NCI-H1105 (cell line): ENCODE measurements at places on chromosomes 5 and 9.

- DNase-seq: no peak
Observed at GRCh38 chr9:77163884-77164283, 13.4 kb upstream of the VPS13A start.

- DNase-seq: no peak
Observed at GRCh38 chr9:37836386-37836785, 35.8 kb downstream of the DCAF10 start.

GRCh38 chr5:67373518-67373917 is 176.9 kb upstream of the CD180 start:
- no peak for DNase-seq

DNA sequence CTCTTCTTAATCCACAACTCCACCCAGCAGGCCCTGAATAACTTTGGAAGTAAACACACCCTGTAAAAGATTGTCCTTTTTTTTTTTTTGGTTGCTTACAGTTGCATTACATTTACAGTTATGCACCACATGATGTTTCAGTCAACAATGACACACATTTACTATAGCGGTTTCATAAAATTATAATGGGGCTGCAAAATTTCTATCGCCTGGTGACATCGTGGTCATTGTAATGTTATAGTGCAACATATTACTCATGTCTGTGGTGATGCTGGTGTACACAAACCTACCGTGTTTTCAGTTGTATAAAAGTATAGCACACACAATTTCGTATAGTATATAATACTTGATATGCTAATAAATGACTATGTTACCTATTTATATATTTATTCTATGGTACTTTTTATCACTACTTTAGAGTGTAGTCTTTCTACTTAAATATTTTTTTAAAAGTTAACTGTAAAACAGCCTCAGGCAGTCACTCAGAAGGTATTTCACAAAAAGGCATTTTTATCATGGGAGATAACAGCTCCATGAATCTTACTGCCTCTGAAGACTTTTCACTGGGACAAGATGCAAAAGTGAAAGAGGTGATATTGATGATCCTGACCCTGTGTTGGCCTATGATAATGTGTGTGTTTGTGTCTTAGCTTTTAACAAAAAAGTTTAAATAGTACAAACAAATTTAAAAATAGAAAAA is 695.4 kb upstream of the CDH18 start:
- DNase-seq: no peak

DNA sequence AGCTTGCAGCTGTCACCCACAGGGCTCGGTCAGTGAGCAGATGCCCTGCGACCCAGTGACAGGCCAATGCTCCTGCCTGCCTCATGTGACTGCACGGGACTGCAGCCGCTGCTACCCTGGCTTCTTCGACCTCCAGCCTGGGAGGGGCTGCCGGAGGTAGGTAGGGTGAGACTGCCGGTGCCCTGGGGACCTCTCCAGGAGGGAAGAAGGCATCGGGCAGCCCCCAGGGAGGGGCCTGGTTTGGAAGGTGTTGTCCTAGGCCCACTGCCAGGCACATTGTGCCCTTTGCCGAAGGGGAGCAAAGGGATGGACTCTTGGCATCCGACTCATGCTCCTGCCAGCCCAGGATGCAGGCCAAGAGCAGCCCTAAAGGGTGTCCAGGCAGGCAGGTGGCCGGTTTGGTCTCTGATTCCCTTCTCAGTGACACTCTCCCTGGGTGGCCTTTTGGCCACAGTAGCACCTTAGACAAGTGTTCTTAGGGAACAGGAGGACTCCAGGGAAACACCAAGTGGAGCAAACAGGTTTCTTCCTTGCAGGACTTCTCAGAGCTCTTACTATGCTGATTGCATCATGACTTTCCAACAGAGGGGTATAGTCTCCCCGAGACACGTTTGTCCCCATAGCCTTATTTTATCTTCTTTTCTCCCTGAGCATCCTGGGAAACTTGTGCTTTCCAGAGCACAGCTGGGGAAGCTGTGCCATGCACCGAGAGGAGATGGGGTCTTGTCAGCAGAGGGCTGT is 28.1 kb upstream of the AIF1L start:
- no peak for DNase-seq

- DNase-seq: no peak
Observed at GRCh38 chr9:74674077-74674476, 176.9 kb downstream of the RORB start.

- no peak for DNase-seq
Observed at GRCh38 chr9:107898761-107899160, 409.2 kb upstream of the KLF4 start.

DNA sequence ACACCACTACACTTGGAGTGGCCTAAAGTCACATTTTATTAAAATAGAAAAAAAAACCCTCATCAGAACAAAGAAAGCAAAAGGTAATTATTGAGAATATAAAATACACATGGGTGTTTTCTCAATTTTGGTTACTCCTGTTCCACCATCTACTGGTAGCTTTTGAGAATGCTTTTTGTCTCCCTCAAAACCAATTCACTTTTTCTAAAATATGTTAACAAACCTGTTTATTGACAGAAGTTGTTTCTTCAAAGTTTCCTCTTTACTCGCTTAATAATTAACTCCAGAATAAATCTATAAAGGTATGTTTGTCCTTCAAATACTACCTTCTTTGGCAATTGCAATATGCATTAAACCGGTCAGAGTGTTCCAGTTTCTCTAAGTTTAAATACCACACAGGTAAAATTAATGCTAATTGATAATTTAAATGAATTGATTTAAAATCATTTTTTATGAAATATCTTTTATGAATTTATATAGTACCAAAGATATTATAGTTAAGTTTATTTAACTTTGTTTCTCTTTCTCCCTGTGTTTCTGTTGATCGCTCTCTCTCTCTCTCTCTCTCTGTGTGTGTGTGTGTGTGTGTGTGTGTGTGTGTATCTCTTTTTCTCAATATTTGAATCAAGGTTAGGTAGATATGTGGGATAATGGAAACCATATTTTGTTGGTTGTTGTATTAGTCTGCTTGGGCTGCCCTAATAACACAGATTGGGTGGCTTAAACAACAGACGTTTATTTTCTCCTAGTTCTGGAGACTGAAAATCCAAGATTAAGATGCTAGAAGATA is 487.4 kb downstream of the PRDM9 start:
- no peak for DNase-seq

DNA sequence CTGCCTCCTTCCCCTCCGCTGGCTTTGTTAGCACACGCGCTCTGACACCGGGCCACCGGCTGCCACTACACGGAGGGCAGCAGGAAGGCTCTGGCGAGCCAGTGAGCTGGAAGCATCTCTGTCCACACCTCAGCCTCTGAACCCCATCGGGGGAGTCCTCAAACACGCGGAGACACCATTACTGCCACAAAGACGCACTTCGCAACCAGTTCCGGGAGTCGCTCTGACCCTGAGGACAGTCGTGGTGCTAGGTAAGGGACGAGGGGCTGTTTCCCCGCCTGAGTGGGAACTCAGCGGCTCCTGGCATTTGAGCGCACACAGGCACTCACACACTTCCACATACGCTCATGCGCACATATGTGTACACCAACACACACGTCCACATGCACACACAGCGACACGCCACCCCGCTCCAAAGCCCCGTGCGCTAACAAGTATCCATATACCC is 160.0 kb downstream of the C9orf152 start:
- peak; percentile 34 for DNase-seq

DNA sequence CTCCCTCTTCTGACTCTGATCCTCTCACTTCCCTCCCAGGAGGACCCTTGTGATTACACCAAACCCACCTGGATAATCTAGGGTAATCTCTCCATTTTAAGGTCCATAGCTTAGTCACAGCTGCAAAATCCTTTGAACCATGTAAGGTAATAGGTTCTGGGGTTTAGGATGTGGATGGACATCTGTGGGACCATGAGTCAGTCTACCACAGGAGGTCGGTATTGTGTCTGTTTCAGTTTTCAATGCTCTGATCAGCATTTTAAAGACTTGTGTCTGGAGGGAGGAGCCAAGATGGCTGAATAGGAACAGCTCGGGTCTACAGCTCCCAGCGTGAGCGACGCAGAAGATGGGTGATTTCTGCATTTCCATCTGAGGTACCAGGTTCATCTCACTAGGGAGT is 112.6 kb downstream of the CAVIN4 start:
- no peak for DNase-seq

- no peak for DNase-seq
Observed at GRCh38 chr9:95132366-95133324, 184.9 kb downstream of the FANCC start.

DNA sequence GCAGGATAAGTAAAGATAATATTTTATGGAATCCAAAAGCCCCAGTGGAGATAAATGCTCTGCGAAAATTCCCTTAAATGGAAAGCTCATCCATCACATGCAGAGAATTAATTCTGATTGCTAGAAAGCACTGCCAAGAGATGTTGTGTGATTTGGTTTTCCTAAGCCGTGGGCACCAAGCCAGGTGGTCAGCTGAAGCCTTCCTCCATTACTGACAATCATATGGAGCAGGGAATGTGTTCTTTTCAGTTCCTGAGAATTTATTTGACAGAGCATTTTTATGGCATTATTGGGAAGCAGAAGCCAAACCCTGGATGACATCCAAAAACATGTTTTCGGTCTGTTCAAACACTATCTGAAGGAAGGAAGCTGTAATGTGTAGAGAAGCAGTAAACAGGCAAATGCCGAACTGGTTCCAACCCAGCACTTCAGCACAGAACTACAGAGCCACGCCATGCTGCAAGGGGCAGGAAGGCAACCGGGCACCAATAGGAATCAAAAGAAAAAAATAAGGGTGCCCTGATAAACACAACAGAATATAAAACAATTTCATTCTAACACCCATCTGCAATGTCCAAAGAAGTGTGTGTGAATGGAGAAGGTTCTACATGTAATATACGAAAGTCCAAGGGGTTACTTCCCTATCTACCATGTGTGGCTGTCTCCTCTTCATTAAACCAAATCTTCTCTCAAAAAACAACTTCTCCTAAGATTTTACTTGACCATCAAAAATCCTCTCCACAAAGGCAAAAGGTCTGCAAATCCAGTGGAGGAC is 12.3 kb downstream of the ARSB start:
- DNase-seq: peak; percentile 41

DNA sequence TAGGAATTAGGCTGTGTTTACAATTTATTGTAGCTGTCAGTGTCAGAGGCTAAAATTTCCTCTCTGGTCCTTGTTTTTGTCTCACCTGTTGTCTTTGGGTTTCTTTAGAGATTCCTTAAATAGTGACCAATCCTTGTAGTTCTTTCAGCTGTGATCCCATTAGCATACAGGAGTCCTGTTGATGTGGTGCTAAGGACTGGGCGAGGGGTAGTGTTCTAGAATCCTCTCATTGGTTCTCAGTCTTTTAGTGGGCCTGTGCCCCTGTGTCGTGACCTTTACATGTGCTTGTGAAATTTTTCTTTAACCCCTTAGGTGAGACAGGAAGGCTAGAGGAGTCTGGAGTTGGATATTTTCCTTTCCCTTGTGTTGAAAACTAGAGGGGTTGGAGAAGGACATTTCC is 51.2 kb downstream of the ZNF618 start:
- DNase-seq: no peak

DNA sequence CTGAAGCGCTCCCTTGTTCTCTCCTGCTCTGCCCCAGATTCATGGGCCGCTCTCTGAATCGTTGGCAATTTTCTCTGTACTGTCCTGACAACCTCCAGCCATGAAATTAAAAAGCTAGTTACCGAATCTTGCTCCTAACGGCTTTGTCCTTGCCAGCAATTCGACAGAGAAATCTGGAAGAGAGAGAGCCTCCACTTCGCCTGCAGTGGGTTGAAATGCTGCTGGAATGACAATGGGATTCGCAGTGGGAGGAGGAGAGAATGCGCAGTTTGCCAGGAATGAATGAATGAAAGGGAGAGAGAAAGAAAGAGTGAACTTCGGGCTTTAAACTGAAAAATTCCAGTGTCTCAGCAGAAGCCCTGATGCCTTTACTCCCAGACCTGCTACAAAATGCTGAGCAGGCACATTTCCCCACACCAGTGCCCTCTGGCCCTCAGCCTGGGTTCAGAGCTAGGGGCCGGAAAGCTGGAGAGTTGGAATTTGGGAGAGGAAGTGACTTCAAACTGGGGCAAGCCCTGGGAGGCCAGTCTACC is 11.5 kb upstream of the BOD1 start:
- DNase-seq: no peak

DNA sequence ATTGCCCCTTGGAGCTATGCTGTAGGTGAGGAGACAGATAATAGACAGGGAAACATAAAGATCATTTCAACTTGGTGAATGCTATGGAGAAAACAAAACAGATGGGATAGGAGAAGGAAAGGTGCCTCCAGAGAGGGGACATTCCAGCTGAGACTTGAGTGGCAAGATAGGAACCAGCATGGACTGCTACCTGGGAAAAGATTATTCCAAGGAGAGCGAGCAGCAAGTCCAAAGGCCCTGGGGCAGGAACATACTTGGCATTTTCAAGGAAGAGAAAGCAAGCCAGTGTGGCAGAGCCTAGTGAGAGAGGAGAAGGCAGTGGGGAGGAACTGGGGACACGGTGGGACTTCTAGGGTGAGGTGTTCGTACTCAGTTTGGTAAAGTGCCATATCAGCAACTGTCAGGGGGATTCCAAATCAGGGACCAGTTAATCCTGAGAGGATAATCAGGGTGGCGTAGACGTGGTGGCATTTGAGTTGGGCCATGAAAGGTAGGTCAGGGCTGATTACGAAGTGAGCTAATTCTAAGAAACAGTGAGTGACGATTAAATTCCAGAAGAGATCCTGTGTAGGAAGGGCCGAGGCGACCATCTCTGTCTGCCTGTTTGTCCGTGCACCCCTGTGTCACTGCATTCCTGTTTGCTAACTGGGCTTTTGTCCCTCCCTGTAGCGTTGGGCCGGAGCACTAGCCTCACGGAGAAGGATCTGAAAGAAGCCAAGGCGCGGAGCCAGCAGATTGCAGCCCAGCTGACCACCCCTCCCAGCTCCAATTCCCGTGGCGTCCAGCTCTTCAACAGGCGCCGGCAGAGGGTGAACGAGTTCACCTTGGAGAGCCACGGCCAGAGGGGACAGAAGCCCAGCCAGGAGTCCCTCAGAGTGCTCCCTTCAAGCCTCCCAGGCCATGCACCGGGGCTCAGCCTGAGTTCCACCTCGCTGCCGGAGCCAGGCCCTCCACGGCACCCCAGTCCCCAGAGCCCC is 7.1 kb downstream of the SYNPO start:
- no peak for DNase-seq

DNA sequence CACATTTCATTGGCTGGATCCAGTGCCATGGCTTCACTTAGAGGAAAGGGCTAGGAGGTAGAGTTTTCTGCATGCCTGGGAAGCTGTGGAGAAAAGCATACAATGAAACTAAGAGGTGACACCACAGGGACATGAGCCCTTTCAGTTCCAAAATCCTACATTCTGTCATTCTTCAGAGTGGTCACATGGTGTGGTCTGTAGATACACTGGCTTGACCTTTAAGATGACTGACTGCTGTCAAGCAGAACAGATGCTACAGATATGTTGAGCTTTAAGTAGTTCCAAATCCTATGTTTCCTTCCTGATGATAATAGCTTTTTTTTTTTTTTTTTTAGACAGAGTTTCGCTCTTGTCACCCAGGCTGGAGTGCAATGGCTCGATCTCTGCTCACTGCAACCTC is 26.2 kb downstream of the DMRT3 start:
- no peak for DNase-seq
